Astrocyte of the cerebellum (primary cell): ENCODE measurements at places on chromosomes 1 and 21.
A peak's percentile ranks its signal among the peaks of the same experiment; 100 is the strongest.

DNA sequence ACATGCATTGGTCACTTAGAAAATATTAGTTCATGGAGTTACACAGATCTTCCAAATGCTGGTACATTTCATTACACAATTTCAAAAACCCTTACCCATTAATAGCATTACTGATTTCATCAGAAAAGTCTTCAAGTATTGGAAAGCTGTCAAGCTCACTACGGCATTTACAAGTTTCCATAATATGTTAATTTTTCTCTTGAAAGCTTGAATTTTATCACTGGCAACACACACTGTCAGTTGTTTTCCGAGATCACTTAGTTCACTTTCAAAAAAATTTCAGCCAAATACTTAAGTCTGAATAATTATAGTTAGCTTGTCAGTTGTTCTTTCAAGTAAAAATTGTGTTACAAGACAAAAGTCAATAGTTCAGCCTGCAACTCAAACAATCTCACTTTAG, 18.0 kb downstream of the ASTN1 start:
- DNase-seq: no peak

GRCh38 chr1:182143154-182143657, 81.7 kb upstream of the ZNF648 start:
- peak; percentile 84 for DNase-seq

GRCh38 chr1:59499943-59500569, 203.2 kb downstream of the FGGY start:
- no peak for DNase-seq

GRCh38 chr21:20016435-20017005, 981.7 kb upstream of the NCAM2 start:
- no peak for DNase-seq

- no peak for DNase-seq
These were observed 32.1 kb downstream of the ZMYND12 start for GRCh38 chr1:42423681-42424080.

- DNase-seq: no peak
These were observed 59.2 kb downstream of the LHX9 start for GRCh38 chr1:197976368-197976767.

GRCh38 chr1:38133304-38133703, 86.7 kb upstream of the POU3F1 start:
- DNase-seq: no peak

GRCh38 chr1:152111515-152111968, 3.7 kb downstream of the TCHH start:
- no peak for DNase-seq

GRCh38 chr1:183685112-183685713, 32.1 kb upstream of the APOBEC4 start:
- peak; percentile 20 for DNase-seq

DNA sequence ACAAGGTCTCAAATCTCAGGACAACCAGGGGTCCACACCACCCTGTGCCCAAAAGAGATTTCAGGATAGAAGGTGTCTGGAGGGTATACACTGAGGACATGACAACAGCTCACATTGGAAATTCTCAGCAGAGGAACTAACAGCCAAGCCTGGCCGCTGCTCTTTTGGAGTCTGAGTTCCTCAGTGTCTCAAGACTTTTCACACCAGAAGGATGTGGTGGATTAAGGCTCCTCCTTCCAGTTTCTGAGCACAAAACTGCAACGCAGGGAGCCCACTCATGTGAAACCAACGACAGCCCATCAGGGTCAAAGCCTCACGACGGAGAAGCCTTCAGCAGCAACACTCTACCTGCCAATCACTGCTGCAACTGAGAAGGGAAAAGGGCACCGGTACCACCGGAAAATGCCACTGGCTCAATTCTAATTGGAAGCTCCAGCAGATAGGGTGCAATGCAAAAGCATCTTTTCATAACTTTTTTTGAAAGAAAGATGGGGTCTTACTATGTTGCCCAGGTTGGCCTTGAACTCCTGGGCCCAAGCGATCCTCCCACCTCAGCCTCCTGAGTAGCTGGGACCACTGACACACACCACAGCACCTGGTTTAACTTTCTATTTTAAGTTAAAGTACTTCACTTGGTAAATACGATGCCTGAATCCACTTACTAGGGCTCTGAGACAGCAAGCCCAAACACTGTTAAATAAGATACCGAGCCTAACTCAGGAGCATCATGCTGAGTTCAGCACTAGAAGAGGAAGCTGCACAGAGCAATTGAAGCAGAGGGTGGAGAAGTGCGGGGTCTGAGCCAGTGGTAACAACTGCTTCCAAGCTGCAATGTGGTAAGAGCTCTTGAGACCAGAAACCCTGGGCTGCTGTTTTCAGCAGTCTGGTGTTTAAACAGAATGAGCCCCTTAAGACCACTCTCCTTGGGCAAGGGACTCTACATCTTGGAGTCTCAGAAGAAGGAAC, 7.8 kb downstream of the CAPZB start:
- DNase-seq: no peak

DNA sequence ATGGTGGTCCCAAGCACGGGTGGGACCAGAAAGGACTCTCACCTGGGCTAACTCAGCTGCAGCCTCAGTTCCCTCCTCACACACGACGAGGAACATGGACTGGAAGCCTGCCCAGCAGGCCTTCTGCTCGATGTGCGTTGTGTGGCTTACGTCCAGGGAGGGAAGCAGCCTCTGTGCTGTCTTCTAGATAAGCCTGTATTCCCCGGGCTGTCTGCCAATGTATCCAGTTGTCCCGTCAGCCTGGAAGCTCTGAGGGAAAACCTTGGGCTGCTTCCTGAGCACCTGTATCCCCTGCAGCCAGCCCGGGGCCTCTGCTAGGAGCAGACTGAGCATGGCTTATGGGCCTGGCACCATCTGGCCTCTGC, 10.5 kb downstream of the PCSK9 start:
- DNase-seq: no peak

- no peak for DNase-seq
These were observed 68.4 kb upstream of the TLR5 start for GRCh38 chr1:223211323-223211985.
